ENCODE measurements at places on chromosomes 3 and 15.
A peak's percentile ranks its signal among the peaks of the same experiment; 100 is the strongest.

GRCh38 chr3:161265916-161266571 is 44.9 kb downstream of the NMD3 start:
- no peak for DNase-seq
- no peak overlapping the region for H3K27ac ChIP-seq
- peaks cover 42% of the 10 kb centered on the region for H3K36me3 ChIP-seq
- no peaks in the 10 kb centered on the region for H3K27me3 ChIP-seq
- H3K4me1 ChIP-seq: peaks cover 21% of the 10 kb centered on the region
- H3K4me3 ChIP-seq: no peak overlapping the region

DNA sequence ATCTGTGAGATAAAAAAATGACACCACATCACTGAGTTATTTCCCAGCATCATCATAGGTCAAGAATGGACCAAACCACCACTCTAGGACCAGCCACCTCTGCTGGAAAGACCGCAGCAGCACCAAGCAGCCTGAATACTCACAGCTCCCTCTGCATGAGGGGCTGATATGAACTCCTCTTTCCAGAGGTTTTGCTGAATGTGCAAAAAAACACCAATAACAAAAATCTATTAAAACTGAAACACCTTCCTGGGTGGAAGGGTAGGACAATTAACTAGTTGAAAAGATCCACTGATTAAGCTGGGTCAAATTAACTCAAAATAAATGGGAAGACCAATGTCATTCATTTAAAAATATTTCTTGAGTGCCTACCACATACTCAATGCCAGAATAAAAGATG is 28.9 kb upstream of the KCNMB3 start:
- no peaks in the 10 kb centered on the region for H3K4me1 ChIP-seq
- no peak overlapping the region for H3K27ac ChIP-seq
- DNase-seq: no peak

- H3K27ac ChIP-seq: peak overlapping the region; percentile 96
- DNase-seq: peak; percentile 60
- H3K4me3 ChIP-seq: peak overlapping the region; percentile 1
- H3K36me3 ChIP-seq: peaks cover 9% of the 10 kb centered on the region
- H3K4me1 ChIP-seq: peaks cover 58% of the 10 kb centered on the region
Measured at GRCh38 chr3:120469440-120469839, 18.6 kb upstream of the FSTL1 start.

- H3K4me1 ChIP-seq: peaks cover 34% of the 10 kb centered on the region
- peaks cover 1% of the 10 kb centered on the region for H3K27me3 ChIP-seq
- no peak overlapping the region for H3K4me3 ChIP-seq
- no peak for DNase-seq
- H3K27ac ChIP-seq: peak overlapping the region; percentile 74
Measured at GRCh38 chr15:75694241-75695182, 18.1 kb downstream of the CSPG4 start.

- H3K36me3 ChIP-seq: peaks cover 1% of the 10 kb centered on the region
- no peaks in the 10 kb centered on the region for H3K27me3 ChIP-seq
- H3K27ac ChIP-seq: no peak overlapping the region
- H3K4me1 ChIP-seq: peaks cover 55% of the 10 kb centered on the region
Measured at GRCh38 chr3:31161889-31162288, 267.4 kb upstream of the GADL1 start.

DNA sequence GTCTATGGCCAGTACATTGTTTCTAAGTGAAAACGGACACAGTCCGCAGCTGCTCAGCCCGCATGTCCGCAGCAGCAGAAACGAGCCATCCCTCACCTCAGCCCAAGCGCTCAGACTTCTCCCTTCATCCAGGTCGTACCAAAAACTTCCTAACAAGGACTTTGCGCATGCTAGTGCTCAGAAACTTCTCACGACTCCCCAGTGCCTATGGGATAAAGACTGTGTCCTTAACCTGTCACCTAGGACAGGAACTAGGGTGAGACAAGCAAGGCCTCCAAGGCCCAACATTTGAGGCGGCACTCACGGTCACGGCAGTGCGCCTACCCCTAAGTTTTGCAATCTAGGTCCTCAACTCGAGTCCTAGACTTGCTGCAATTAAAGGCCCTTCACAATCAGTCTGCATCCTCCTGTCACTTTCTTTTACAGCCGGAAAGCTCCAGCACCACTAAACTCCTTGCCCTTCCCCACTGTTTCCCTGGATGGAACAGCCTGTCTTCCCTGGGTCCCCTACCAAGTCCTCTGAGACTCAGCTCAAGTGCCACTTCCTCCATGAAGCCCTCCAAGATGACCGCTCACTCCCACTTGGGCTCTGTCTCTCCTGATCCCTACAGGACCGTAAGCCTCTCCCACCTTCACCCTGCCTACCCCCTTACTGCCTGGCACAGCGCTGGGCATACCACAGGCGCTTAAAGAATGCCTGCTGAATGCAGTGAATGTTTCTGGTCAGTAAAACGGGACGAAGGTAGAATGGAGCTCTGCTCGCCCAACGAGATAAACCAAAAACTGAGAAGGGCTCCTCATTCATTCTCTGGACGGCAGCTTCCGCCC is 1.2 kb downstream of the CLN6 start:
- H3K27ac ChIP-seq: peak overlapping the region; percentile 84
- DNase-seq: no peak
- H3K4me1 ChIP-seq: peaks cover 26% of the 10 kb centered on the region
- peak overlapping the region; percentile 81 for H3K4me3 ChIP-seq
- no peaks in the 10 kb centered on the region for H3K27me3 ChIP-seq

- DNase-seq: no peak
- H3K36me3 ChIP-seq: no peaks in the 10 kb centered on the region
- no peak overlapping the region for H3K4me3 ChIP-seq
- H3K4me1 ChIP-seq: peaks cover 56% of the 10 kb centered on the region
- H3K27ac ChIP-seq: peak overlapping the region; percentile 62
- H3K27me3 ChIP-seq: no peaks in the 10 kb centered on the region
Measured at GRCh38 chr3:117606866-117607265, 897.3 kb downstream of the TUSC7 start.

DNA sequence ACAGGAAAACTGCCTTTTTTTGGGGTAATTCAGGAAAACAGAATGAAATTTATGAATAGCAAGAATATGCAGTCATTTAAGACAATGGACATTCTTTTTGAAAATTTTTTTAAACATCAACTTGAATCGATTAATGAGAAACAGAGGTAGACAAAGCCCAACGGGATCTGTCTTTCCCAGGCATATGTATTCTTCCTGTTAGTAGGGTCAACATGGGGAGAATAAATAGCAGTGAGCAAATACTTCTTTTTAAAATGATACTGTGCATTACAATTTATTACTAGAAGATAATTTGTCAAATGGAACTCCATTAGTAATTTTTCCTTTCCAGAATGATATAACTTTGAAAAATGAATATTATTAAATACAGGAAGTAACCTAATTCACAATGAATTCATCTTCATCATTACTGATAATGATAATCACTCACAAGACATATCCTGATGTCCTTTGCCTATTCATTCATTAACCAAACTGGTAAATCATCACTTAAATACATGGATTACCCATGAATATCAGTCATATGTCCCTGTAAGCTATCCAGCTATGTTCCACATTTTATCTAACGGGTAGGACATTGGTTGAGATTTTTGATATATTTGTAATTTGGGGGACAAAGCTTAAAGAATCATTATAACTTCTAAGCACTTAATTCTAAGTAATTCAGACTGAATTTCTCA is 209.2 kb upstream of the CDIN1 start:
- no peaks in the 10 kb centered on the region for H3K27me3 ChIP-seq
- DNase-seq: no peak
- peaks cover 60% of the 10 kb centered on the region for H3K4me1 ChIP-seq
- H3K27ac ChIP-seq: peak overlapping the region; percentile 75
- H3K4me3 ChIP-seq: no peak overlapping the region

GRCh38 chr3:20997183-20997582 is 753.8 kb downstream of the ZNF385D start:
- no peak overlapping the region for H3K4me3 ChIP-seq
- DNase-seq: no peak
- peaks cover 10% of the 10 kb centered on the region for H3K4me1 ChIP-seq
- H3K27me3 ChIP-seq: no peaks in the 10 kb centered on the region
- H3K36me3 ChIP-seq: no peaks in the 10 kb centered on the region
- H3K27ac ChIP-seq: no peak overlapping the region

GRCh38 chr15:86036243-86036642 is 43.4 kb upstream of the AGBL1 start:
- H3K27ac ChIP-seq: no peak overlapping the region
- H3K4me3 ChIP-seq: no peak overlapping the region
- DNase-seq: no peak

DNA sequence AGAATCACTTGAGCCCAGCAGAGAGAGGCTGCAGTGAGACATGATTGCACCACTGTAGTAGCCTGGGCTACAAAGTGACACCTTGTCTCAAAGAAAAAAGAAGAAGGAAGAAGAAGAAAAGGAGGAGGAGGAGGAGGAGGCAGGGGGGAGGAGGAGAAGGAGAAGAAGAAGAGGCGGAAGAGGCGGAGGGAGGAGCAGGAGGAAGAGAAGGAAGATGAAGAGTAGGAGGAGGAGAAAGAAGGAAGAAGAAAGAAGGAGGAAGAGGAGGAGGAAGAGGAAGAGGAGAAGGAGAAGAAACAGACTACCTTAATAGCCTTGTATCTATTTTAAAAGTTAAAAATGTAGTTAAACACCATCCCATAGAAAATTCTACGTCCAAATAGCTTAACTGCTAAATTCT is 19.1 kb upstream of the ARF4 start:
- no peak overlapping the region for H3K27ac ChIP-seq
- H3K36me3 ChIP-seq: peaks cover 20% of the 10 kb centered on the region
- no peaks in the 10 kb centered on the region for H3K4me1 ChIP-seq
- no peak overlapping the region for H3K4me3 ChIP-seq
- no peak for DNase-seq

DNA sequence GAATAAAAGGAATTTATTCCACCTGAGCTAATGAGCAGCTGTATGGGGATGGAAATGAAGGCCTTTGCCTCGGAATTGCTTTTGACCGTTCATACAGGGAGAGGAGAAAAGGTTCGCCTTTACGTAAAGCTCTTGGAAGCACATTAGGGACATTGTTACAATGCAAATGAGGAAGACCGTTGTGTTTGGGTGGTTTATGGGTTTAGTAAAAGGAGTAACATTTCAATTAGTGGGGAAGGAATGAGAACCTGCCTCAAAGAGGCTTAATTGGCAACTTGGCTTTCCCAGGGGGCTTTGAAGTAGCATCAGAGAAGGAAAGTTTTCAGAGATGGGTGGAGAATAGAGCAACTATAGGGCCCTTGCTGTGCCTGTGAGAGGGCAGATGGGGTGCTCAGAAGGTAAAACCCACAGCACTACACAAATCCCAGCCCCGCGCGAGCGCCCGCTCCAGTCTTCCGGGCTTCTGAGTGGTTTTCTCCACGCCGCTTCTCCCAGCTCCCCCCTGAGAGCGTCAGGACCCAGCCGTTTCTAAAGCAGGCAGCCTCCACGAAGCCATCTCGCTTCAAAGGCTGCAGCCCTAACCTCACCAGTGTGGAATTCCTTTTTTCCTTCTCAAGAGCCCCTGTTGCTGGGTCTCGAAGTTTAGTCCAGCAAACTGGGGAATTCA is 192.0 kb upstream of the HES1 start:
- H3K4me1 ChIP-seq: peaks cover 28% of the 10 kb centered on the region
- no peak overlapping the region for H3K27ac ChIP-seq
- no peak overlapping the region for H3K4me3 ChIP-seq
- H3K27me3 ChIP-seq: peaks cover 3% of the 10 kb centered on the region
- no peaks in the 10 kb centered on the region for H3K36me3 ChIP-seq
- no peak for DNase-seq
